Activated CD4-positive, CD25-positive, alpha-beta regulatory T cell treated with anti-CD3 and anti-CD28 coated beads, Interleukin-2, amount 50 U/mL, for 72 hours (primary cell): ENCODE measurements at places on chromosomes 5 and 9.

DNA sequence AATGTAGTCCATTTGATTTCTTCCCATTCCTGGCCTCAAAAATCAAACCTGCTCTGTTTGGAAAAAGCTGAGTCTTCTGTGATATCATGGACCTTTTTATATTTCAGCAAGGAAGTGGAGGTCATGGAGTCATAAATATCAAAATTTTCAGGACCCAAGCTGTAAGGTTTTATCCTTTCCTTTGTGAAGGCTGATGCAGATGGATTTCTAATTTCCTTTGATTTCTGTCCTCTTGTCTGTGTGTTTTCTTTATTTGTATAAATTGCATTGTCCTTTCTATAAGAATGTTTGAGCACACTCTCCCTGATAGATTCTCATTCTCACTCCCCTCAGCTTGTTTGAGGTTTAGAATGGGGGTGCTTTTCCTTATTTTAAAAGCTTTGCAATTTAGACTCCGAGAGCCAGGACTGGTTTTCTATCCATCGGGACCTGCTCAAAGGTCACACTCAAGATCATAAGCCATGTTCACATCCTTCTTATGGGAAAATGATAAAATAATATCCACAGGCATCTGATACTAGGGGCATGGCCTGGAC, 127.4 kb upstream of the TMEM161B start:
- no peak for DNase-seq

GRCh38 chr5:145830594-145830993, 4.5 kb downstream of the PRELID2 start:
- no peak for DNase-seq

DNA sequence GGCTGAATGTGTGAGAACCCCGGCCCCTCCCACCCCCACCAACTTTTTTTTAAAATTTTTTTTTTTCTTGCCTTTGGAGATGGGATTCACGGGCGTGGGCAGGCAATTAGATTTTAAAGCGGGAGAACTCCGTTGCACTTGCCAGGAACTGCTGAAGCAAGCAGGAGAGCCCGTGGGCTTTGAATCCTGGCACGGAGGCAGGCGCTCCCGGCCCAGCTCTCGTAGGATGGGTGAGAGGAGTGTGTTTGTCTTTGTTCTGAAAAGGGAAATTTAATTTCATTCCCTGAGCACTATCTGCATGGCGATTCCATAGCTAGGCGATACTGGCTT, 54.3 kb upstream of the BOD1 start:
- DNase-seq, result no peak

GRCh38 chr5:179828756-179829421, 8.2 kb downstream of the SQSTM1 start:
- no peak for DNase-seq

- no peak for DNase-seq
These were observed 12.4 kb downstream of the CLPTM1L start for GRCh38 chr5:1332461-1333001.

DNA sequence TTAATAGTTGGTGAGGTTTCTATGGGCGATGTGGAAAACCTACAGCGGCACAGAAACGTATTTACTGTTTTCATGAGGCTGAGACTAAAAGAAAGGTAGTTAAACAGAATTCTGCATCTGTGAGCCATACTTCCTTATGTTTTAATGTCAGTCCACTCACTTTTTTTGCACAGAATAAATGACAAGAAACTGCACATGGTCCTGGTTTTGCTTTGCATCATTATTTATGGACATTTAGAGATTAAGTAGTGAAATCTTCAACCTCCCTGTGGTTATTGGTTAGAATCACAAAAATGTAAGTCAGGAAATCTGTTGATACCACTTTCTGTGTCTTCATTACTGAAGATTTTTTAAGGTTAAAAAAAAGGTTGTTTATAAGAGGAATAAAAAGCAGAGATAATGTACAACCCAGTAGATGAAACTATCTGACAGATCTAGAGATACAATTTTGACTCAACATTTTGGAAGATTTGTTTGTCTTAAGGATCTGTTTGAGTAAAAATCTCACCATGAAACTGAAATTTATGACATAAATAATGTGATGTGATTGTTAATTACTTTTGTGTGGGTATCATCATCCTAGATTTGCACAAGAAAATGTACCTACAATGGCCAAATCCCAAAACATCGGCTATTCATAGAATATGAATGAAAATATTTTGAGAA, 2.4 kb downstream of the PRR16 start:
- no peak for DNase-seq

DNA sequence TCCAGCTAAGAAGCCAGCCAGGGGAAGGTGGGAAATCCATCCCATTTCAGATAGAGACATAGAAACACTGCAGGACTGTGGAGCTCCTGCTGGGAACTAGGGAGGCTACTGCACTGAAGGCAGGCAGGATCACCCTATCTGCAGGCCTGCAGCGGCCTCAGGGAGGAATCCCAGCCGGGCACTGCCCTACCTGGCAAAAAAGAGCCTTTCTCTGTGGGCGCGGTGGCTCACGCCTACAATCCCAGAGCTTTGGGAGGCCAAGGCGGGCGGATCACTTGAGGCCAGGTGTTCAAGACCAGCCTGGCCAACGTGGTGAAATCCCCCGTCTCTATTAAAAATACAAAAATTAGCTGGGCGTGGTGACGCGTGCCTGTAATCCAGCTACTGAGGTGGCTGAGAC, 71.4 kb upstream of the PHYKPL start:
- DNase-seq, result no peak

GRCh38 chr5:79975422-79975821, 15.6 kb downstream of the MTX3 start:
- no peak for DNase-seq

DNA sequence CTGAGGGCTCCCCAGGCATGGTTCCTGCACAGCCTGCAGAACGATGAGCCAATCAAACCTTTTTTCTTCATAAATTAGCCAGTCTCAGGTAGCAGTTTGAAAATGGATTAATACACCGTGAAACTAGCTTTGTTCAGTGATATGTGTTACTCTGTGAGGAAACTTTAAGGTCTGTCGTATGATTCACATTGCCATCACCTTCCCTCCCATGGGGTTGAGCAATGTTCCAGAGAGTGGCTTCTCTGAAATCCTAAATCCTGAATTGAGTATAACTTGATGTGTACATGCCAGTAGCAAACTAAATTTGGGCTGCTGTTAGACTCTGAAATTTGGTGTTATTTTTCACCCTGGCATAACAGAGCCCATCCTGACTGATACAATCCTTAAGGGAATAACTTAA, 866.4 kb upstream of the C9orf72 start:
- DNase-seq, result no peak

DNA sequence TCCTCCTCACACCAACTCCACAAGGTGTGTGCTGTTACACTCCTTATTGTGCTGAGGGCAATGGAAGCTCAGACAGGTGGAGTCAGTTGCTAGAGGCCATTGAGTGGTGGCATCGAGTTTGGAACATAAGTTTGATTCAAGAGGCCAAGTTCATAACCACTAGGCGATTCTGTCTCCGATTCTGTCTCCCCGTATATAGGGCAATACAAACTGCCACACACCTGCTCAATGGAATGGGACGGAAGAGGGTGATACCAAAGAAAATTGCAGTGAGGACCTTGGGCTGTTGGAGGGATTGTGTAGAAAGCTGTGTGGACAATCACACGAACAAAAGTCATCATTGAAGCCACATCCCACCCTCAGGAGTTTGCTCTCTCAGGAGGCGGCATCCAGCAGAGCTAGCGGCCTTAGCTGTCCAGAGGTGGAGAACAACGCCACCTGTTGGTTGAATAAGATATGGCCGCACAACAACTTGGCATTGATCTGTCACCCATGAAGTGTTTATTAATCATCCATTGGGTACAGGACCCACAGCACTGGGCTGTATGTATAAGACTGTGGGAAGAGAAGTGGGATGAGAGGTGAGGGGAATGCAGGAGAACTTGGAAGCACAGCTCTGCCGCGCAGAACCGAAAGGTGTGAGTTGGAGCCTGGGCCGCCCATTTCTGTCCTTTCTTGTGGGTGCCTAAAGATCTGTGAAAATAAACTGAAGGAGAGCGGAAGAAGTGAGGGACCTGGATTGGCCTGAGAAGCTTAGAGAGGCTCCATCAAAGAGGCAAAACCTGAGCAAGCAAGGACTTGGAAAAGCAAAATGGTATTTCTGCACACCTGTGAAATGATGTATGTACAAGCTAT, 16.1 kb upstream of the NEUROG1 start:
- peak; percentile 50 for DNase-seq

GRCh38 chr9:111356481-111357244, 26.6 kb upstream of the OR2K2 start:
- DNase-seq, result no peak

GRCh38 chr5:921456-922435, 29.1 kb downstream of the TRIP13 start:
- no peak for DNase-seq

DNA sequence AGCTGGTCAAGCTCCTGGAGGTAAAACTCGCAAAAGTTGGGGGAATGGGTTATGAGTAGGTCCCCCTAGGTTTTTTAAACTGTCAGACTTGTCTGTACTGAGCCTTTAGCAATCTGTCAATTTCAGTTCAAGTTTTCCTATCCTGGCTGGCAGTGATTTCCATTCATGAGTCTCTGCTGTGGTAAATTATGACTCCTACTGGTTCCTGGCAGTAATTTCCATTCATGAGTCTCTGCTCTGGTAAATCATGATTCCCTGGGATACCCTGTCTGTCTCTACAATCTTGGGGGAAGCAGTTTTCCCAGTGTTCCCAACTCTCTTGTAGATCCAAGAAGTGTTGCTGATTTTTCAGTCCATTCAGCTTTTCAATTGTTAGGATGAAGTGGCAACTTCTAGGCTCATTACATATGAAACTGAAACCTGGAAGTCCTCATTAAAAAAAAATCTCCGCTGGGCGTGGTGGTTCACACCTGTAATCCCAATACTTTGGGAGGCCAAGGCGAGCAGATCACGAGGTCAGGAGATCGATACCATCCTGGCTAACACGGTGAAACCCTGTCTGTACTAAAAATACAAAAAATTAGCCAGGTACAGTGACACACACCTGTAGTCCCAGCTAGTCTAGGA, 91.3 kb upstream of the GPBP1 start:
- no peak for DNase-seq

DNA sequence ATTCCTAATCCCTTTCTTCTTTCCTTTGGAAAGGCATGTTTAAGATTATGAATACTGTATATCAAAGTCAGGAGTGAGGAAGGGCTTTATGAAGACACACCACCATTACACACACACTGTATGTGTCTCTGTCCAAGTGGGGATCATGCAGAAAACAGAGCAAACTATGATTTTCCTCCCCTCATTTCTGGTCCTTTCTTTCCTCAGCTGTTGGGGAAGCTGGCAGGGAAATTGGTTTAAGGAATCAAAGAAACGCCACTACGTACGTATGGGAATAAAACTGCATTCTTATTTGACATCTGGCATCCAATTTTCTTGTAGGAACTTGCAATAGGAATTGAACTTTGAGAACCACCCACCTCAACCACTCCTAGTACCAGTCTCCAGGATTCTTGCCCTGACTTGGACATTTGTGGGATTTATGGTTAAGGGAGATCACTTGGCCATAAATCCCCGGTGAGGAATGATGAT, 125.8 kb downstream of the PDE4D start:
- no peak for DNase-seq

DNA sequence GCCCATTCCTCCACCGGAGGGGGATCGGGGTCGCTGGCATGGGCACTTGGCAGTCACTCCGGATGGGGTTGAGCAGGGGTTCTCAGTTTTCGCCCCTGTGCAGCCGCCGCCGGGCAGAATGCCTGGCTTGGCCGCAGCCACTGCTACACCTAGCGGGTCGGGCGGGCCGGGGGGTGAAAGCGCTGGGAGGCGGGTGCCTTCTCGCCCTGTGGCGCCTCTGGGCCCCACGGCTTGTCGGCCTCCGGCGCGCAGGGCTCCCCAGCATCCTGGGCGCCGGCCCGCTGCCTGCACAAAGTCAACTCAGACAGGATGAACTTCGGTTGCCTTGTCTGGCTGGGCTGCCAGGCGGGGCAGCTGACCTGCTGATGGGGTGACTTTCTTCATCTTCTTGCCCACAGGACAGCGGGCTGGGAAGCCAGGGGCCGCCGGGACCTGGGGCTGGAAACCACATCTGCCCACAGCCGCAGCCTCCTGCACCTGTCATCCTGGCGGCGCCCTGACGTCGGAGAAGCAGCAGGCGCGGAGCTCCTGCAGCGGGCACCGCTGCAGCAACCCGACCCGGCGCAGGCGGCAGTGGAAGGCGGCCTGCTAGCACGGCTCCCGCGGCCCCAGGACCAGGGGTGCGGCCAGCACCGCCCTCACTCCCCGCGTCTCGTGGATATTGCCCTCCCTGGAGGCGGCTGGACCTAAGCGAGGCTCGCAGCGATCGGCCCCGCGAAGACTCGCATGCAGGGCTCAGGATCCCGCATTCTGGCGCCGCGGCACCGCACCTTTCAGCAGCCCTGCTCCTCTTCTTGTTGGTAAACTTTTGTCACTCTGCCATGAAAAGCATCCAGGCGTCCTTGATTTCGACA, 1.3 kb upstream of the ANKRD18A start:
- peak; percentile 48 for DNase-seq

DNA sequence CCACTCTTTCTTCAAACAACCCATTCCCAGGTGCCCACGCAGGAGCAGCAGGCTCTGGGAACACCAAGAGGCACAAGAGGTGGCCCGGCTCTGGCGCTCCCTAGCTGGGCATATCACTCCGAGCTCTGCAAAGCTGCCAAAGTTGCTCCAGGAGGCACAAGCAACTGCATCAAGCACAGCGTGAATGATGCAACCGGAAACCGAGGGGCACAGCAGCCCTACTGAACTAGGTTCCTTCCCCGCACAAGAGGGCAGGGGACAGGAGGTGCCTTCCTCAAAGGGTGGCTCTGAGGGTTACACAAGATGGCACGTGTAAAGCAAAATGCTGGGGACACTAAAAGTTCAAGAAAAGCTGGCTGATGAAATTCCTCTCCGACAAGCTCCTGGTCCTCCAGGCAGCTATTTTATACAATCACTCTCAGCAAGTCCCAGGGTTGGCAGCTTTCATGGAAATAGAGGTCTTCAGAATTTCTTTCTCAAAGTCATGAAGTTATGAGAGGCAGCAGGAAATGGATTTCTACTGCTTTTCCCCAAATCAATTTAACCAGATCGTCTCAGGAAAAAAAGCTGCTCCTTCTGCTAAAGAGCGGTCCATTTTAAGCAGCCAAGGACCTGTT, 22.9 kb downstream of the PSMB7 start:
- DNase-seq, result no peak

- DNase-seq, result no peak
These were observed 19.2 kb upstream of the HMGCS1 start for GRCh38 chr5:43332401-43332800.

DNA sequence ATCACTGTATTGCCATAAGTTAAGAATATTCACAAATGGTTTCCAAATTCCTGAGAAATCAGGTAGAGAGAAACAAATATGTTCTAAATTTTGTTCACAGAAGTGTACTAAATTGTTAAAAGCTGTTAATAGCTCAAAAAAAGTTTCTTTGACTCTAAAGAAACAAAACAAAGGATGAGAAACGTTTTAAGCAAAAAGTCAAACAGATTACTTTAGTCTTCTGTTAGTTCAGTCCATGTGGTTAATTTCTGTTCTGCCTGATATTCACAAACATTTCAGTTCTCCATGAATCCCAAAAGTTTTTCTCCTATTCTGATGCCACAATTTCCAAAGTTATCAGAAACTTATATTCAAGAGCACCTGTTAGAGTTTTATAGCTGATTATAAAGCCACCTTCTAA, 7.7 kb upstream of the FANCC start:
- no peak for DNase-seq
